Keratinocyte (primary cell): ENCODE measurements at places on chromosomes 7 and 10.

- DNase-seq: no peak
Observed at GRCh38 chr7:95800787-95801186, 28.4 kb downstream of the DYNC1I1 start.

GRCh38 chr7:117383483-117384189 is 43.7 kb downstream of the ASZ1 start:
- DNase-seq: no peak

GRCh38 chr10:100816671-100817070 is 71.3 kb downstream of the PAX2 start:
- DNase-seq: no peak

- no peak for DNase-seq
Observed at GRCh38 chr10:53894145-53894544, 906.9 kb downstream of the PCDH15 start.

DNA sequence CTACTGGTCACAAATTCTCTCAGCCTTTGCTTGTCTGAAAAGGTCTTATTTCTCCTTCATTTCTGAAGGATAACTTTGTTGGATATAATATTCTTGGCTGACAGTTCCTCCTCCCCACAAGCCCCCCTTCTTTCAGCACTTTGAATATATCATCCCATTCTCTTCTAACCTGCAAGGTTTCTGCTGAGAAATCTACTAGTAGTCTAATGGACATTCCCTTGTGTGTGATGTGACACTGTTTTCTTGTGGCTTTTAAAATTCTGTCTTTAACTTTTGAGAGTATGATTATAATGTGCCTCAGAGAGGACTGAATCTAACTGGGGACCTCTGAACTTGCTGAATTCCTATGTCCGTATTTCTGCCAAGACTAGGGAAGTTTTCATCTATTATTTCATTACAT is 104.3 kb downstream of the RSU1 start:
- DNase-seq: no peak

DNA sequence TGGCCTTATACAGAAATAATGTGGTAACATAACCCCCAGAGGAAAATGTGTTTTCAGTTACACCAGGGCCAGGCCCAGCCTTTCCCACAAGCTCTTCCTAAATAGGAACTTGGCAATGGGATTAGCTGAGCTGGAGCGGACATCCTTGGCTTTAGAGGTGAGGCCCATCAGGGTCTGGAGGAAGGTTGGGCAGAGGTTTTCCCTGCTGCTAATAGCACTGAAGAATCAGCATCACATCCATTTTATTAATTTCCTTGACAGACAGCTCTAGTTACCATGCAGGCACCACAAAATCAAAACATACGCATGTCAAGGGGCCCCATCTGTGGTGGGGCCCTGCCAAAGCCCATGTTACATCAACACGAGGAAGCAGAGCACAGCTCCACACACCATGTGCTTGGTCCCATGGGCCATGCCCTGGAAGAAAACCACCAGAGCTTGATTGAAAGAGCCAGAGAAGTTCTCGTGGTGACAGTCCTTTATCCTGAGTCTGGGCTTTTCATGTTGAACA is 566.6 kb downstream of the KCNMA1 start:
- DNase-seq: no peak

DNA sequence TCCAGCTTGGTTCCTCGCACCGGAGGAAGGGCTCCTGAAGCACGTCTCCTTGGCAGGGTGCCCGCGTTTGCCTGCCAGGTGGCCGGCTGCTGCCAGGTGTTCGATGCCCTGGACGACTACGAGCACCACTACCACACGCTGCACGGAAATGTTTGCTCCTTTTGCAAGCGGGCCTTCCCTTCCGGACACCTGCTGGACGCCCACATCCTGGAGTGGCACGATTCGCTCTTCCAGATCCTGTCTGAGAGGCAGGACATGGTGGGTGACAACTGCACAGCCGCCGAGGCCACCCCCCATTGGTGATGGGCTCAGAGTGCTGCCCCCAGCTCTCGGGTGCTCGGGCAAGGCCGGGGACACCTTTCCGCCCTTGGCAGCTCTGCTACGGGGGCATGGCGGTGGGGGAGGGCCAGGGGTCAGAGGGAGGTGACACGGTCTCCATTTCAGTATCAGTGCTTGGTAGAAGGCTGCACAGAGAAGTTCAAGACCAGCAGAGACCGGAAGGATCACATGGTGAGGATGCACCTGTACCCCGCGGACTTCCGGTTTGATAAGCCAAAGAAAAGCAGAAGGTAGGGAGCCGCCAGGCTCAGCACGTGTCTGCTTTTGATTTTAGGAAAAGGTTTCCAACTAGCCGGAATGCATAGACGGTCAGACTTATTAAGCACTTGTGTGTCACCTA is 1.1 kb downstream of the ZNF511 start:
- no peak for DNase-seq

GRCh38 chr7:382043-382400 is 92.1 kb downstream of the FOXL3 start:
- no peak for DNase-seq

DNA sequence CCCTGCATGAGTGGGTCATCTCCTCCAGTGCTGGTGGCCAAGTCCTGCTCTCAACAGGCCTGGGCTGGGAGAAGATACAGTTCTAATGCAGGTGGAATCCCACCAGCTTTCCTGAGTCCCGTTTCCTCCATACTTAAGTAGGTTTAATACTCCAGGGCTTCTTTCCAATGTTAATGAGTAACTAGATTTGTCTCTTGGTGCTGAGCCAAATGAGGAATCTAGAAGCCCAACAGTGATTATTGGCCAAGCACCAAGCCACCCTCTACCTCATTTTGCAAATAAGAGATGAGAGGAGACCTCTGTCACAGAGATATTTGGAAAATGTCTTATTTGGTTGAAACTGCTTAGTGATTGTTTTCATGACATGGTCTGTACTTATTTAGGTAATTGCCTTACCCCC is 37.1 kb downstream of the STARD3NL start:
- no peak for DNase-seq

- DNase-seq: no peak
Observed at GRCh38 chr10:119595134-119595675, 1.6 kb downstream of the TIAL1 start.

- no peak for DNase-seq
Observed at GRCh38 chr10:68247931-68248330, 16.0 kb upstream of the ATOH7 start.

- DNase-seq: no peak
Observed at GRCh38 chr7:139708541-139708940, 69.3 kb downstream of the HIPK2 start.

- peak; percentile 48 for DNase-seq
Observed at GRCh38 chr10:29691564-29692072, 56.8 kb upstream of the SVIL start.

DNA sequence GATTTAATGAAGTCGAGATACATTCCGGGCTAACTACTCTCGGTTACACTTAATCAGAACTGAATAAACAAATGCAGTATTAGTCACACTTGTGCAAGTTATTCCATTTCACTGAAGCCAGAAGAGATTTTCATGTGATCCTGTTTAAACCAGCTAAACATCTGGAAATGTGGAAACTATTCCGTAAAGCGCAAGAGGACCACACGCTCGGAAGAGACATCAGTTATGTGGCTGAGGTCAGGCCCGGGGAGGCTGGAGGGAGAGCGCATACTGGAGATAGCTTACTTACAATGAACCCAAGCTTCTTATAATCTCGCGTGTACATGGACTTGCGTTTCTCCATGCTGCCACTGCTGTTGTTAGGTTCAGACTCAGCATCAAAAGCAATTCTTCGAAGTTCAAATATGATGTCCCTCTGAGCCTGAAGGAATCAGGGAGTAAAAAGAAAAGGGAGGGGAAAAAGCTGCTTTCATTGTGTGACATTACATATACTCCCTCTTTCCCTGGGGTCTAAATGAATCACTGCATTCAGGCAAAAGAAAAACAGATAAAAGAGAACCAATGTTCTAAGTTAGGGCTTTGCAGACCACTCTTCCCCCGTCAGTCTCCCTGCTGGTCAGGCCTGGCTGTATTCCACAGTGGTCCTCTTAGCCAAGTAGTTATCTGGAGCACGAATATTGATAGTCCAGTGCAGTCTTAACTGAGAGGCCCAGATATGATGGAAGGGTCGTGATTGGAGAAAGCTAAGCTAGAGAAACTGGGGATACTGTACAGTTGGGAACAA is 237.4 kb downstream of the ELMO1 start:
- DNase-seq: no peak

DNA sequence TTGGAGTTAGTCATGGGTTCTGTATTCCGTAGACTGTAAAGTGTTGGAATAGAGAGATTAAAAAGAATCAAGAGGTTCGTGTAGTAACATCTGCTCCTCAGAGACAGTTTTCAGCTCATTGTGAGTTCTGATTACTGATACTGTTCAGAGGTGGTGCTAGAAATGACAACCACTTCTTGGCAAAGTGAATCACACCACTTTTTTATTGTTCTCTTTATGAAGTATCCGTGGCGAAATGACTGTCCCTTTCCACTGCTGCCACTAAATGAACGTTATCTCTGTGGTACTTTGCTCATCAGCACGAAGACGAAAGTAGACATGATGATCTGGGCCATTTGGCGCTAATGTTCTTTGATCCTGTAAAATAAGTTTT is 860 bp downstream of the RPP30 start:
- no peak for DNase-seq

DNA sequence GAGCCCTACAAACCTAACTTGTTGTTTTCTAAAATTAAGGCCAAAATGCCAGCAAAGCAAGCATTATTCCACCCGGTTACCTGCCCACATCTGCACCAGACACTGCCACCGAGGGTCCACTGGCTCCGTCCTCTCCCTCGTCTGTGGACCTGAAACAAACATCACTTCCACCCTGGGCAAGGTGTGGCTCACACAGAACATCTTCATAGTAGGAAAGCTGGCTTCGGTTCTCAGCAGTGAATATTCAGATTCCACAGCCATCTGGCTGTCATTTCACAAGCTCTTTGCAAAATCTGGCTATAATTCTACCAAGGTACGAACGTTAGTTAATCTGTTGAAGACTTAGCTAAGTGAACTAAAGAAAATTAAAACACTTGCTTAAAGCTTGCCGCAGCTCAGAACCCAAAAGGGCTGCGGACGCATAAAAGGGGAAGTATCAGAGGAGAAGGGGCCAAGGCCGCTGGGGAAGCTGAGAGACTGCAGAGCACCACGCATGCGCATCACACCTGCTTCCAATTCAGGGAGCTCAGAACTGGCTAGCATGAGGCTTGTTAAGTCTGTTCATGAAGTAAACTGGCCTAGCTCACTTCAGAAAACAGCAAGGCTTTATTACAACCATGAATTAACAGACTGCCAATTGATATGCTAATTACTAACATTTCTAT is 46.1 kb downstream of the PTPRN2 start:
- no peak for DNase-seq

- DNase-seq: no peak
Observed at GRCh38 chr7:123360631-123361030, 160.9 kb upstream of the SLC13A1 start.

DNA sequence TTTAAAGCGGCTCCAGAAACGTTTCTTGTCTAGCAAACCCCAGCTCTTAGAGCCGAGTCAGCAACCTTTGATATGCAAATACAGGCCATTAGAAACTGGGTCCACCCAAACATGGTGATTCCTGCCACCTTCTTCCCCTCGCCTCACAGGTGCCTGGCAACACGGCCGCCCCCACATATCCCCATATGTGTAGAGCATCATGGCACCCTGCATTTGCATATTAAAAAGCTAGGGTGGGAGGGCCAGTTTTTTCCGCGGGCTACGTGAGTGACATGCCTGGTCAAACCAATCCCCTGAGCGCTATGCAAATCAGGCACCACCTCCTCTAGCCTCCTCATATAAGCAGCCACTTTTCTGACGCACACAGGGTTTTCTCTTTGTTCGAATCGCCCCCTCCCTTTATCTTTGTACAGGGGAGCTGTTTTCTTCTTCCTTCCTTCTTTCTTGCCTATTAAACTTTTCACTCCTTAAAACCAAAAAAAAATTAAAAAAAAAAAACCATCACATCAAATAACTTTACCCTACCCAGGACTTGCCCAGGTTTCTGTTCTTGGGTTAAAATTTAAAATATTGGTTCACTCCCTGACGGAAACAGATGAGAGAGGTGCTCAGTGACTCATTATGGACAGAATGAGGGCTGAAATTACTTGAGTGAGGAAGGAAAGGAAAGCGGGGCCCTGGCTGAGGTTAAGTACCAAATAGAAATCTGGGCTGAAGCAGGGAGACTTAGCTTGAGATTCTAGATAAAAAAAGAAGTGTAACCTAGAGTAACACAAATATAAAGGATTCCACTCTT is 59.8 kb downstream of the COA1 start:
- DNase-seq: no peak

DNA sequence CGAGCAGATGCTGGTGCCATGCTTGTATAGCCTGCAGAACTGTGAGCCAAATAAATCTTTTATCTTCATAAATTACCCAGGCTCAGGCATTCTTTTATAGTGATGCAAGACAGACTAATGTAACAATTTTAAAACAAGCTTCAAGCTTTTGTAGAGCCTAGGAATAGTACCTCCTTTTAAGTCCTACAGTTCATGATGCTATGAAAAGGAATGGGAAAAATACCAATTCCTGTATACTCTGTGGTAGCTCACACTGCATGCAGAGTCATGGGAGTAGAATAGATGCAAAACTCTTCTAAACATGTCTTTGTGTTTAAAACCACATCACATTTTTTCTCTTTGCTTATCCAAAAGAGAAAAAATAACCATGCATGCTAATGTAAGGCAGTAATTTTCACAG is 66.6 kb upstream of the WNT16 start:
- no peak for DNase-seq

GRCh38 chr7:30920584-30921539 is 9.2 kb downstream of the AQP1 start:
- no peak for DNase-seq

DNA sequence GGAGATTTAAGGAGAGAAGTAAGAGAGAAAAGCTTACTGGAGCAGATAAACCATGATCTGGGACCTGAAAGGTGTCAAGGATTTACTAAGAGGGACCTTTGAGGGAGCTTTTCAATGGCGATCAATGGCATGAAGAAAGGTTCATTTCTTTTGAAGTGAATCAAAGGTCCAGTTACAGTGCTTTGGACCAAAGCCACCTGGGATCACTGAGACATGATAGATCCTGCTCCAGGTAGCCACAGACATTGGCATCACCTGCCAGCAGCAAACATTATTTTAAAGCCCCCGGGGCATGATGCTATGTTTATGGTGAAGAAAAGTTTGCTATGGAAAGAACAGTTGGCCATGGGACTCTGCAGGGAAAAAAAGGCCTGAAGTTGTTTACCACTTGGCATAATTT is 109.4 kb downstream of the SLC25A13 start:
- no peak for DNase-seq

- DNase-seq: no peak
Observed at GRCh38 chr7:562789-563628, 43.4 kb upstream of the PDGFA start.

DNA sequence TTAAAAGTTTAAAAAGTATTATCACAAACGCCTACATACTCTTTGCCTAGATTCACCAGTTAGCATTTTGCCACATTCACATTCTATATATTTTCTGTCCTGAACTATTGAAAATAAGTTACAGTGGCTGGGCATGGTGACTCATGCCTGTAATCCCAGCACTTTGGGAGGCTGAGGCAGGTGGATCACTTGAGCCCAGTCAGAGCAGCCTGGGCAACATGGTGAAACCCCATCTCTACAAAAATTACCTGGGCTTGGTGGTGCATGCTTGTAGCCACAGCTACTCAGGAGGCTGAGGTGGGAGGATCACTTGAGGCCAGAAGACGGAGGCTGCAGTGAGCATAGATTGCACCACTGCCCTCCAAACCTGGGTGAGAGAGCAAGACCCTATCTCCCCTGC is 5.3 kb downstream of the ARPC1A start:
- DNase-seq: no peak

- DNase-seq: no peak
Observed at GRCh38 chr7:111927353-111928019, 278.7 kb downstream of the DOCK4 start.
